Myocyte (in vitro differentiated cells): ENCODE measurements at places on chromosomes 3 and 15.

DNA sequence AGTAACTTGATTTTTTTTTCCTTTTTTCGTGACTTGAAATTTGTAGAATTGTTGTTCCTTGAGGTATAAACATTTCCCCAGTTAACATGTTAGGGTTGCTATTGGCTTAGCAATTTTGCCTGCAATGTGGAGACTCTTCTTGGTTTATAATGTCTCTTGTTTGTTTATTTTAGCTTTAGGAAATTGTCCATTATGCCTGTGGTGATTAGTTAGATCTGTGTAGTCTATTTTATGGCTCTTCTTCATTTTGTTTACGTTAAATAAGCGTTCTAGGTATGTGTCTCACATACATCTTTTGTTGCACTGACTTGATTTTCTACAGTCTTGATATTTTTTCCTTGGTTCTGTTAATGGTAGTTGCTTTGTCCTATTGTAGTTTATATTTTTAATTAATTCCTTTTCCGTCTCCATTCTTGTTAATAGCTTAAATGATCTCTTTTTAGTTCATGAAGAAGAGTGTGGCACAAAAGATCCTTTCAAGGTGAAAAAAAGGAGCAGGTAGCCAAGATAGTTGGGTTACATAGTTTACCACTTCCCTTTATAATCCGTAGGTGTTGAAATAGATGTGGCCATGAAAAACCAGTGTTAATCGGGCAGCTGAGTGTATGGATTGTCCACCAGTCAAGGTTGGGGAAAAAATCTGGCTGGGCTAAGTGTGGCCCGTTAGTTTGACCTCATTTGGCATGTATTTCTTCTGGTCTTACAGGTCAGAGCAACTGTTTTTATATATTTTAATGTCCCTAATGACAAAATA lies 12.1 kb downstream of the IQGAP1 start:
- DNase-seq, result no peak

GRCh38 chr3:111047042-111047441 lies 24.6 kb upstream of the NECTIN3 start:
- DNase-seq, result no peak

GRCh38 chr15:91380114-91380513 lies 280.1 kb downstream of the SV2B start:
- no peak for DNase-seq

DNA sequence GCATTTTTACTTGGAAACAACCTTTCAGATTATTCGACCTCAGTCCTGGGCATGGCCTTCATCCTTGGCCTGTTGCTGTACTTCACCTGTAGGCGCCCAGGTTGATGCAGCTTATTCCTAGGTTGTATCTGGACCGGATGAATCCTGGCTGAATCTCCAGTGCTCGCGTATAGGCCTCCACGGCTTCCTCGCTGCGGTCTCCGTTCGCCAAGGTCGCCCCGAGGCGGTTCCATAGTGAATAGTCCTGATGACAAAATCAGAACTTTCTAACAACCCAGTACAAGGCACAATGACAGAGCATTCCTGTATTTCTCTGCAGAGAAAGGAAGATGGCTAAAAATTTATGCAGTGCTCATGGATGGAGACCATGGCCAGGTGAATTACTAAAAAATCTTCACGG lies 154.7 kb downstream of the USP13 start:
- DNase-seq, result no peak
